ENCODE measurements at places on chromosomes 11 and 22. TPM values are rescaled to one million over a fixed set of nuclear protein-coding genes. Genes with fewer than 3 reads are reported as not detected.

The KCNQ1OT1 gene
- total RNA-seq: 0.24 TPM

The APOL5 gene
- not detected for total RNA-seq

The TPBGL gene
- 0.22 TPM for total RNA-seq

The HBB gene
- total RNA-seq: 56.2 TPM

The KRTAP5-10 gene
- total RNA-seq: not detected

The CARNS1 gene
- 0.28 TPM for total RNA-seq

The ST13 gene
- 143 TPM for total RNA-seq

The ANGPTL5 gene
- not detected for total RNA-seq

The PHF21A gene
- 56.6 TPM for total RNA-seq

The PTPN5 gene
- not detected for total RNA-seq

The SPA17 gene
- 1.0 TPM for total RNA-seq

The BRSK2 gene
- total RNA-seq: 0.41 TPM

The FOSL1 gene
- 25.7 TPM for total RNA-seq

The SLC17A6 gene
- total RNA-seq: not detected

The TUBA8 gene
- total RNA-seq: 3.2 TPM

The OR10W1 gene
- total RNA-seq: not detected

The MRTFA gene
- 64.0 TPM for total RNA-seq

The DLG2 gene
- total RNA-seq: 6.1 TPM

The SBF1 gene
- total RNA-seq: 170 TPM

The TXNRD2 gene
- 24.7 TPM for total RNA-seq

The MMP12 gene
- total RNA-seq: not detected

The SYCE3 gene
- not detected for total RNA-seq

The ABCC8 gene
- not detected for total RNA-seq

The MS4A12 gene
- not detected for total RNA-seq

The MOV10L1 gene
- not detected for total RNA-seq

The PITPNM1 gene
- total RNA-seq: 92.4 TPM

The RFPL2 gene
- 1.1 TPM for total RNA-seq

The MS4A4A gene
- total RNA-seq: not detected

The LRP4 gene
- not detected for total RNA-seq

The LSP1 gene
- 289 TPM for total RNA-seq

The NLRP14 gene
- 0.17 TPM for total RNA-seq

The OR8K1 gene
- not detected for total RNA-seq

The NOX4 gene
- not detected for total RNA-seq

The EHF gene
- not detected for total RNA-seq

The FXYD6 gene
- 5.4 TPM for total RNA-seq

The C2CD3 gene
- 34.6 TPM for total RNA-seq

The SCGB1A1 gene
- total RNA-seq: not detected

The MAPK12 gene
- total RNA-seq: 1.7 TPM

The OR8D4 gene
- not detected for total RNA-seq

The THY1 gene
- total RNA-seq: not detected

The LINC01488 gene
- not detected for total RNA-seq

The ACR gene
- total RNA-seq: not detected

The RFPL1 gene
- not detected for total RNA-seq

The CYTH4 gene
- total RNA-seq: 135 TPM

The TRPM5 gene
- total RNA-seq: 0.54 TPM

The PNPLA3 gene
- not detected for total RNA-seq

The PDGFB gene
- 2.3 TPM for total RNA-seq

The EFCAB6 gene
- total RNA-seq: 1.4 TPM
